NCI-H2171 treated with DMSO at 0.1 percent for 48 hours (cell line): ENCODE measurements at places on chromosomes 2 and 18.

GRCh38 chr2:132416723-132417395 is at the start of gene GPR39:
Gene GPR39, plus strand, starts transcription at chr2:132416805.
- no peak for DNase-seq

DNA sequence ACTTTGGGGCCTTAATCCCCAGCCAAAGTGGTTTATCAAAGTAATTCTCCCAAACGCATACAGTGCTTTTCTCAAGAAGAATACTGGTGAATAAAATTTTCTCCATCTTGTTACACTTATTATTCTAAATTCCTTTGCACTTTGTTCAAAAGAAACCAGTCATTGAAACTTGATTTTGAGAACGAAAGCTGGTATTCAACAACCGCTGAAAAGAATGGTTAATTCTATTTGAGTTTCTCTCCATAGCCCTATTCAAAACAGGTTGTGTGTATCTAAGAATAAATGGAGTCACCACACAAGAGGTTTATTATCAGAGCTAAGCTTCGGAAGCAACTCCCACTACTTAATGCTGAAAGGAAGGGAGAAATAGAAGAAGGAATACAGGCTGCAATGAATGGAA is 117.7 kb downstream of the C1D start:
- no peak for DNase-seq

DNA sequence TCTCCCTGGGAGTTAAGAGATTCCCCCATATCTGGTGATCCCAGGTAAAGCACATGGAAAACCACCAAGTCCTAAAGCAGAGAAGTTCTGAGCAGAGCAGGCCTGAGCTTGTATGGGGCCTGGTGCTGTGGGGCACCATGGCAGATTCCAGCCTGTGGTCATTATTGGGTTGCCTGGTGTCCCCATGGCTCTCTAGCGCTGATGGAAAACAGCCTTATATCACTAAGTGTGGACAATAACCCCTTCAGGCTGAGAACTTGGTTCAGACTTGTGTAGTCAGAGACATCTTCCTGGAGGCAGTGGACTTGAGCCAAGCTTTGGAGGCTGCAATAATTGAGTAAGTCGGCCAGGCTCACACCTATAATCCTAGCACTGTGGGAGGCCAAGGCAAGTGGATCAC is 96.8 kb downstream of the MCFD2 start:
- DNase-seq, result no peak

GRCh38 chr2:191043438-191043837 is 29.5 kb upstream of the STAT1 start:
- DNase-seq, result no peak

DNA sequence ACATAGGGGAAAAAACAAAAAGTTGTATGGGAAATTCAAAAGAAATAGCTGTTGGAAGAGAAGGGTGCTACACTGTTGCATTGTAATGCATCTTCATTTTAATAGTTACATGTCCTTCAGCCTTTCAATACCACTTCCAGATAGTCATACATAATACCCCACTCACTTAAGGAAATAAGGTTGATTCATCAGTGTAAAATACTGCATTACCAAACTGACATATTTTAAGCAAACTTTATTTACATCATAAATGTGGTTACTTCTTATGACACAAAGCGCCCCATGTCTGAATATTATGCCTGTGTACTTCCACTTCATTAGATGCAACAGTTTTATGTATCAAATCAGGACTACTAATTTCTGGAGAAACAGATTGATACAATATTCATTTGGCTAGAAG is 4.5 kb downstream of the RBMS1 start:
- no peak for DNase-seq

GRCh38 chr2:155022531-155022930 is 324.0 kb downstream of the KCNJ3 start:
- no peak for DNase-seq

DNA sequence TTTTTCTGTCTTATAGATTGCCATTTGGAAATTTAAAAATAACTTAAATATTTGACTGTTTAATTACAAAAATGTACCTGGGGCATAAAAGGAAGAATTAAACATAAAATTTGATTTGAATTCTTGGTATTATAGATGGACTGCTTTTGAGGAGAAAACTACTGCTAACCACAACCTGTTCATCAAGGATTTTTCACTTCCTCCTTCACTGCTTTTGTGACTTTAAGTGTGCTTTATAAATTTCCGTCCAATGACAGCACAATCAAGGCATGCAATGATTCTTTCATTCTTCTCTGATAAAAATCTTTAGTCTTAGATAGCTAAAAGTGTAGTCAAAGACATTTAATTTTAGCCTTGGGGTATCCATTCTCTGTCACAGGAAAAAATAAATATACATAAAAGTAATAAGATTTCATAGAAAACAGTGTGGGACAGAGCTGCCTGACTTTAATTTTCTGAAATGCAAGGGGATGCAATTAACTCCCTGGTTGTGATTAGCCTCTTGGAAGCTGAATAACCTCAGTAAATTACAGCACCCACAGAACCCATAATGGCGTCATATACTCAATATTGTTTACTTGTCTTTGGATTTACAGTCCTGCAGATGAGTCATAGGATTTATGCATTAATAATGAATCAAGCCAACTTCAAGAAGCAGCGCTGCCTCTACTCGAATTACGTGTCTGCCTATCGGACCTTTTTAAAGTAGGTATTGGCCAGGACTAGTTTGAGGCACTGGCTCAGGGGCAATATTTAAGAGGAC is 587.9 kb downstream of the NRXN1 start:
- DNase-seq, result peak; percentile 36

DNA sequence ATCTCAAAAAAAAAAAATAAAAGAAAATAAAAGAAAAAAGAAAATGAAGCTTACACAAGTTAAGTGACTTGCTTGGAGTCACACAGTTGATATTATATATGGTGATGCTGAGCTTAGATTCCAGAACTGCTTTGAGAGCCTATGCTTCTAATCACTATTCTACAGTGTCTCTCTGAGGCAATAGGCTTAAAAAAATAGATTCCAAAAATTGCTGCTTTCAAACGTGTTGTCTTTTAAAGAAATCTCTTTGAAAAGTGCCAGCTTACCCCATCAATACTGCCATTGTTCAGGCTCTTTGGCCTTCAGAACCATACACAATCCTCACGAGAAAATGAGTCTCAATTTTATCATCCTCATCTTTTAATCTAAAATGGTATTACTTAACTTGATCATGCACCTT is 102.6 kb downstream of the CDK15 start:
- DNase-seq, result no peak

DNA sequence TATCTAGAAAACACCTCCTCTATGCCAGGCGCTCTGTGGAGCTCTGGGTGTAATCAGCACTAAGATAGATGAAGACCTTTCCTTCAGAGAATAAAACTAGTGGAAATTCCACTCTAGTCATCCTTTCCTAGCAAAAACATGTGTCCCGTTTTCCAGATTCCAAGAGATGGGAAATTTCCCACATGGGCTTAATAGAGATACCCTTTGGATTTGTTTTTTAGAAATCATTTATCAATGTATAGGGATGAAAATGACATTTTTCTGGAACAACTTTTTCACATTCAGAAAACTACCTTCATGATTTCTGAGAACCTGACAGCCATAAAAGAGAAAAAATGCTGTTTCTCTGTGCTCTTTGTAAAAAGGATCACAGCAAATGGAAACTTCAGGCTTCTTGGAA is 152.1 kb downstream of the NCKAP5 start:
- no peak for DNase-seq

DNA sequence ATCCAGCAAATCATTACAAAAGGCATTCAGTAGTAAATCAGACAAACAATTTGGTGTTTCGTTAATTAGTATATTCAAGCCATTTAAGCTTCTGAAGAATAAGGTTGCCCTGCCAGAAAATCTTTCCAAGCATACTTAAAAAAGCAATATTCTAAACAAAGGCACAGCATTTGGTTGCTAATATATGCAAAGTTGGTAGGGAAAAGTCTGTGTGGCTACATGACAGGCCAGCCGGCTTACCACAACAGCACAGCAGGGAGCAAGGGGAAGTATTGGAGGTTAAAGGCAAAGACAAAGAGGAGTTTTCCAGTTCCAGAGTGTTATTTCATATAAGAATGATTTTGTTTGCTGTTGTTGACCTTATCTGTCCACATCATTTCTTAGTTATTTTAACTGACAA is 282.3 kb downstream of the MBD5 start:
- DNase-seq, result no peak

- DNase-seq, result no peak
Observed at GRCh38 chr2:233441161-233442027, 87.1 kb downstream of the DGKD start.

- no peak for DNase-seq
Observed at GRCh38 chr2:150806336-150806735, 318.9 kb upstream of the RND3 start.

GRCh38 chr2:214096208-214096715 is 314.6 kb upstream of the VWC2L start:
- DNase-seq, result peak; percentile 58

- DNase-seq, result peak; percentile 94
Observed at GRCh38 chr18:8088626-8089025, 520.6 kb upstream of the RAB12 start.

- DNase-seq, result no peak
Observed at GRCh38 chr2:85240055-85240454, 87.7 kb downstream of the TGOLN2 start.

DNA sequence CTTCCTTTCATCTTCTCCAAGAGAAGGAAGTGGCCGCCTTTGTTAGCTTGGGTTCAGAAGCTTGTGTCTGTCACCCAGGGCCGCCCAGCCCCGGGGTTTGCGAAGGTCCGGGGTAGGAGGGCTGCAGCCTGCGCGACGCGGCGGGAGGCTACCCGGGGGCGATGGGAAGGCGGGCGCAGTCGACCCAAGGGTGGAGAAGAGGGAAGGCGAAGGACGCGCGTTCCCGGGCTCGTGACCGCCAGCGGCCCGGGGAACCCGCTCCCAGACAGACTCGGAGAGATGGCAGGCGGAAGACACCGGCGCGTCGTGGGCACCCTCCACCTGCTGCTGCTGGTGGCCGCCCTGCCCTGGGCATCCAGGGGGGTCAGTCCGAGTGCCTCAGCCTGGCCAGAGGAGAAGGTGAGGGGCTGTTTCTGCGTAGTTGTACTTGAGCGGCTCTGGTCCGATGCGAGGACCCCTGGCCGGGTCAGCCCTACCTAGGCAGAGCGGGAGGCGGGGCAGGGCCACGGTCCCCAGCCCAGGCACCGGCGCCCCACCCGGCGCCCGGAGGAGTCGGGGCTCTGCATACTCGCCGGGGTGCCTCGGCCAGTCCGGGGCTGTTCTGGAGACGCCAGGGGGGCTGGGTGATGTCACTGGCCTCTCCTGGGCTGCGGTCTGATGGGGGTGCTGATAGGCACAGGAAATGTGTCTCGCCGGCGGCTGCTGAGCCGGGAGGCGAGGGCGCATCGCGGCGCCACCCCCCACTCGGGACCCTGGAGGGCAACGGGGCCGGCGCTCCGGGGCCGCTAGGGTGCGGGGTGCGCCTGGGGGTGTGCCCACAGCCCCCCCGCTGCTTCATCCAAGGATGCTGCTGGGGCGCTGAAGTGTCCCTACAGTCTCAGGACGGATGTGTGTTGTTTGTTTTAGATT is at the start of gene QPCT:
QPCT (plus strand) TSS at position 178 of the 909 bp plus-strand sequence; CDS start at position 280, 102 bp downstream.
- no peak for DNase-seq

GRCh38 chr18:3584897-3585460 is 135.0 kb downstream of the TGIF1 start:
- DNase-seq, result no peak

DNA sequence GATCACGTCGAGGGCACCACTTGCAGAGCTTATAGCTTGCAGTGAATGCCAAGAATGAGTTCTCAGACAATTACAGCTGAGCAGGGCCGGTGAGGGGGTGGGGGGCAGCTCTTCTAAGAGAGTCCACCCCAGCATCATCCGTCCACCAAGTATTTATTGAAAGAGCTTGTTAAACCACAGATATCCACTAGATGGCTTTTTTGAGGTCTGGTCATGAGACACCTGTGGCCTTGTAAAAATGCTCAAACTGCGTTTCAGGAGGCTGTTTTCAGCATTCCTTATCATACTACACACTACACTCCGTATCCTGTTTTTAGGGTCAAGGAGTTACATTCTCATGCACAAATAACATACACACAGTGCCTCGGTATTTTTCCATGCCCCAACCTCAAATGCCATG is 51.5 kb downstream of the DNAJC10 start:
- DNase-seq, result no peak

GRCh38 chr2:37459095-37459981 is 114.9 kb downstream of the QPCT start:
- DNase-seq, result no peak

DNA sequence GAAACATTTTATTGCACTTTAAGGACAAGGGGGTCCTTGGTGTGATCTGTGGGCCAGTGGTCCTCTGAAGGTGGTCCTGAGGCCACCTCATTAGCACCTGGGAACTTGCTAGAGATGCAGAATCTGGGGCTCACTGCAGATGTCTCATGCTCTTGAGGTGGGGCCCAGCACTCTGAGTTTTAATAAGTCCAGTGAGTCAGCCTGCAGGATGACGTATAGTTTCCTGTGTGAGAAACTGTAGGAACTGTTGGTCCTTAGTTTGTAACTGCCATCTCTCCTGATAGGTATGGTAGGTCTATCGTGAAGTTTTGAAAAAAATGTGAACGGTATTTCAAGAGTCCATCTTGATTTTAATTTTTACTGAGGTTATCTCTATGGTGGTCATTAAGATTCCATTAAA is 2.8 kb downstream of the TRPM8 start:
- DNase-seq, result no peak

GRCh38 chr18:71976744-71977143 is 567.4 kb downstream of the CBLN2 start:
- DNase-seq, result no peak

DNA sequence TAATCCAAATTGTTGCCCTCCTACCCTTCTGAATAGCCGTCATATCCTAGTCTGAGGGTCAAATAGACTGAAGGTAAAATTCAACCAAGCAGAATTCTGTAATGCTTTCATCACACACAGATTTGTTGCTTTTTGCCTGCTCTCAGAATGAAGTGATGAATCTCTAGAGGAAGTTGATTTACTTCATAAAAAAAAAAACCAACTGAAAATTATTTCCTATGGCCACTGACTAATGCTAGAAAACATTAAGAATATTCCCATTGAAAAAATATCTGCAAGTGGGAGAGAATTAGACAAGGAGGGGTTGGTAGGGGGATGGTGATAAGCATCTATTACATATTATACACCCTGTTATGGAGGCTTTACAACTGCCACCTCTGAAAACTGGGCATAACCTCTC is 2.3 kb upstream of the IL1RL2 start:
- no peak for DNase-seq

- no peak for DNase-seq
Observed at GRCh38 chr2:176163672-176164056, 6.6 kb downstream of the HOXD3 start.

DNA sequence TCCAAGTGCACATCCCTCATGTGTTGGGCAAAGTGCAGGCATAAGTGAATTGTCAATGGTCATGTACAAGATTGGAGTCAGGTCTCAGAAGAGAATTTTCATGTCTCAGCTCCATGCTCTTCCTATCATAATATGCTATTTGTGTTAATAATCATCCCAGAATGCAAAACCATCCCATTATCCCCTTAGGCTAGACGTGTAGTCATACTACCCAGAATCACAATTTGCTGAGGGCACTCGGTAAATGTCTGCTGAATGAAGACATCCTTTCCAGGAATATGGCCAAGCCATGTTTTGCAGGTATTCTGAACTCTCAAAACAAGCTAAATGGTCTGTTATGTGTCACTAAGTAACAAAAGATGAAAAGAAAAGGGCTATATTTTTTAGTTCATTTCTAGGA is 263.8 kb downstream of the RAD51AP2 start:
- no peak for DNase-seq

GRCh38 chr18:60047556-60047955 is 147.8 kb downstream of the PMAIP1 start:
- DNase-seq, result no peak
